ENCODE measurements at places on chromosomes 3 and 15.

DNA sequence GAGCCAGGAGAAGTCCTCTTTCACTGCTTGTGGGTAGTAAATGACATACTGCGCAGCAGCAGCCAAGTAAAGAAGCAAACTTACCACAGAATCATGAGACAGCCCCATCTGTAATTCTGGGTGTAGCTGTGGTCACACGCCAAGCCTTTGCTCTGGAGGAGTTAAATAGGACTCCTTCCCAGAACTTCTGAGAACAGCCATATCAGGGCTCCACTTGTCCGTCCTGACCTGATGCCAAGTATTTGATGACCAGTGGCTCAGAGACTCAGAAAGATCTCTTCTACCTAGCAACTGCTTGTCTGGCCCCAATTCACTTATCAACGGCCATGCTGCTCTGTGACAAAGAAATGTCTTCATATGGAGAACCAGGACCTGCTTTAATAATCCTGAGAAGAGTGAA, 20.6 kb upstream of the GOLIM4 start:
- DNase-seq: no peak

GRCh38 chr3:135169651-135170050, 374.6 kb downstream of the EPHB1 start:
- no peak for DNase-seq

- DNase-seq: no peak
Observed at GRCh38 chr3:127406309-127407025, 118.6 kb upstream of the PRR20G start.

DNA sequence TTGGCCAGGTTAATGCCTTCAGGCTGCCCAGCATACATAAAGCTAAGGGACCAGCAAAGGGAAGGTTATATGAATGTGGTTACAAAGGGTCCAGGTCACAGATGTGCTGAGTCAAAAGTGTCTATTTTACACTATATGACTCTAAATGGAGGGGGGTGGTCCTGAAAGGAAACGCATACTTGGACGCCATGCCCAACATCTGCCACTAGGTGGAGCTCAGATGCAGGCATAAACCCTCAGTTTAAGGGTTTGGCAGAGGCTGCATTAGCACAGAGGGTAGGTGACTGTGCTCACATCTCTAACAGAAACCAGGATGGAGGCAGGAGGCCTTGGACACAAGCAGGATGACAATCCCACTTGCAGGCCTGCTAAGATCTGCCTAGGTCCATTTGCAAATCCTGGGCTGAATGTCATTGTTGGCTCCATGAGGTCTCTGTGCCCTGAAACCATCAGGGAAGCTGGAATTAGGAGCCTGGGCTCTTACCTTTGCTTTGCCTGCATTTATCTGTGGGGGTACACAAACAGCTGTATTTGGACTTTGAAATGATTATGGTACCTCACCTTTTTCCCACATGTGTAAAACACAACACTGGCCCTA, 55.8 kb downstream of the ZNF621 start:
- peak; percentile 81 for DNase-seq

GRCh38 chr15:41965441-41966413, 6.6 kb downstream of the EHD4 start:
- DNase-seq: no peak
